ENCODE measurements at places on chromosomes 5 and 9.

- DNase-seq = no peak
Observed at GRCh38 chr9:124465736-124466135, 15.5 kb downstream of the ADGRD2 start.

GRCh38 chr9:79776581-79776980, 204.8 kb downstream of the TLE4 start:
- no peak for DNase-seq

DNA sequence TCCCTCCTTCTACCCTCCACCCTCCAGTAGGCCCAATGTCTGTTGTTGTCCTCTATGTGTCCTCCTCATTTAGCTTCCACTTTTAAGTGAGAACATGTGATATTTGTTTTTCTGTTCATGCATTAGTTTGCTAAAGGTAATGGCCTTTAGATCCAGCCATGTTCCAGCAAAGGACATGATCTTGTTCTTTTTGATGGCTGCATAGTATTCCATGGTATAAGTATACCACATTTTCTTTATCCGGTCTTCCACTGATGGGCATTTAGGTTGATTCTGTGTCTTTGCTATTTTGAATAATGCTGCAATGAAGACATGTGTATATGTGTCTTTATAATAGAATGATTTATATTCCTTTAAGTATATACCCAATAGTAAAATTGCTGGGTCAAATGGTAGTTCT, 232.5 kb upstream of the PRR16 start:
- DNase-seq = no peak

- no peak for DNase-seq
Observed at GRCh38 chr9:118883411-118883810, 485.8 kb downstream of the BRINP1 start.
